Renal cortex interstitium (tissue), 15 donors: ENCODE measurements at places on chromosomes 2 and 18. TPM values are rescaled to one million over a fixed set of nuclear protein-coding genes. Genes with fewer than 3 reads are reported as not detected.

Gene EGR4
- polyA plus RNA-seq, result not detected

Gene STK16
- polyA plus RNA-seq, result 38.1 TPM

Gene INSIG2
- polyA plus RNA-seq, result 32.5 TPM

Gene SNX17
- polyA plus RNA-seq, result 101 TPM

- no peak for DNase-seq
These were observed 93.8 kb downstream of the NRP2 start for GRCh38 chr2:205776139-205776538.

- DNase-seq, result no peak
These were observed 1308.2 kb upstream of the NRXN1 start for GRCh38 chr2:52340171-52340570.

GRCh38 chr2:176173567-176174381 lies 14.7 kb upstream of the HOXD1 start:
- no peak for DNase-seq

DNA sequence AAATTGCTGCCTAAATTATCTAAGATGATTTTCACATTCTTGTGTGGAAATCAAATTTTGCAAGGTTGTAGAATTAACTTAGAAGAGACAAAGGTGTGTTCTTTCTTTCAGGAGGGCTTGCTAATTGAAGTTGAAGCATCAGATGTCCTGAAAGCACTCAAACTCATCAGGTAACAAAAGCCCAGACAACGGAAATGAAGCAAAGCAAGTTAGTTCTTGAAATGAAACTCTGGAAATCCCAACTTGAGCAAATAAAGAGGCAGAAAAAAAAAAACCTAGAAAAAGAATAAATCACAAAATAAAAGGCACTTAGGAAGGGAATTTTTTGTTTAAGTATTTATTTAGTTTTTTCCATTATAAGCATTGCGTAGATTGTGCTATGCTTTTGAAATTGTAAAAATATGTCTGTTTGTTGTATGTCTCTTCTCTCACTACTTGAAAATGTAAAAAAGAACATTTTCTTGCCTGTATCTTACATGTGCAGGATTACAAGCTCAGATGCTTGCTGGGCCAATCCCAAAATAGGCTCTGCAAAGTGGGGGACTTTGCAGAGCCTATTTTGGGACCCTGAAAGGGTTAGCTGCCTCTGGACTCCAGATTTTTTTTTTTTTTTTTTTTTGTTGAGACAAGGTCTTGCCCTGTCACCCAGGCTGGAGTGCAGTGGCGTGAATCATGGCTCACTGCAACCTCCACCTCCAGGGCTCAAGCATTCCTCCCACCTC lies 46.7 kb downstream of the FAM161A start:
- no peak for DNase-seq

GRCh38 chr2:20674974-20675679 lies 8.2 kb downstream of the GDF7 start:
- DNase-seq, result no peak

GRCh38 chr2:157760949-157761348 lies 115.2 kb downstream of the ACVR1 start:
- no peak for DNase-seq

- DNase-seq, result no peak
These were observed 183.2 kb upstream of the RAB6C start for GRCh38 chr2:129796225-129796624.

DNA sequence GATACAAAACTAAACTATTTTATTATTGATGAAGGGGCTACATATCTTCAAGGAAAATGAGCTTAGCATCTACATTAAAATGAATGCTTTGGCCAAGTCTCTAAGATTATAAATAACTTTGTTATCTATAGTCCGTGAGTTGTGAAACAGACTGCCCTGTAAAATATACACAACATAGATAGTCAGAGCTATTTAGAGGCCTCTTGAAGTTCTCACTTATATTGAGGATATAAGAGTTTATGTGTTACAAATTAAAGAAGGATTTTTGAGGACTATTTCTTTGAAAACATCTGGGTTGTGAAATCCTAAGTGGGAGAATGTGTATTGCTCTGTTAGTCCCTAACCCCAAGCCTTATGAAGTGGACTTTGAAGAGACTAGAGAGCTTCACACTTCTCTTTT lies 292.0 kb upstream of the CDH2 start:
- no peak for DNase-seq

GRCh38 chr2:11158916-11159573 lies 3.8 kb downstream of the SLC66A3 start:
- DNase-seq, result no peak

GRCh38 chr2:186399082-186399644 lies 86.9 kb upstream of the ZC3H15 start:
- no peak for DNase-seq

- no peak for DNase-seq
These were observed 24.3 kb upstream of the PSMD14 start for GRCh38 chr2:161283926-161284325.

- DNase-seq, result no peak
These were observed 1920.7 kb upstream of the CELF4 start for GRCh38 chr18:39486268-39486667.
